RKO (cell line): ENCODE measurements at places on chromosomes 11 and 22.
A peak's percentile ranks its signal among the peaks of the same experiment; 100 is the strongest.

DNA sequence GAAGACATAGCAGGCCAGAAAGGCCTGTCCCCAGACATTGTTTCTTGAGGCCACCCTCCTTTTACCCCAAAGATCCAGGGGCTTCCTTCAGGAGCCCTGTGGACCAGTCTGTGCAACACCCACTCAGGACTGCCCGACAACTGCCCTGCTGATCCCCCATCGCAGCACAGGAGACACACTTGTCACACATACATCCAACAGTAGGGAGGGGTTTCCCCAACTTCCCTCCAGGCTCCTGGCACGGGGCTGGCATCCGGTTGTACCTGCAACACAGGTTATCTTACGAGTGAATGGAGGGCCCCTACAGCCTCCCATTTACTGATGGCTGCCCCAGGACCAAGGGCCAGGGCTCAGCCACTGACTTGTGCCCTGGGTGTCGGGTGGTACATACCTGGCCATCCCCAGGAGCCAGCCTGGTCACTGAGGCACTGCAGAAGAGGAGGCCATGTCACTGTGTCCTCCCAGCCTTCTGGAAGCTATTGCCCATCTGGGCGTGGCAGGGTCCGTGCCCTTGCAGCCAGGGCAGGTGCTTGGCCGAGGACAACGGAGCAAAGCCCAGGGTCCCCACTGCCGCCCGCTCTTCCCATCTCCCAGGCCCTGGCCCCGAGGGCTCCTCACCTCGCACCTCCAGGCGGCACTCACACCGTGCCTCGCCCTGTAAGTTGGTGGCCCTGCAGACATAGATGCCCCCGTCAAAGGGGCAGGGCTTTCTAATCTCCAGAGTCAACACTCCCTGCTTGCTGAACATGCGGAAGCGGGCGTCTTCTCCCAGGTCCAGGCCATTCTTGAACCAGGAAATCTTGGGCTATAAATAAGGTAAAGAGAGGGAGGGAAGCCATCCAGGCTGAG, 20.8 kb downstream of the MYBPC3 start:
- no peak for DNase-seq

DNA sequence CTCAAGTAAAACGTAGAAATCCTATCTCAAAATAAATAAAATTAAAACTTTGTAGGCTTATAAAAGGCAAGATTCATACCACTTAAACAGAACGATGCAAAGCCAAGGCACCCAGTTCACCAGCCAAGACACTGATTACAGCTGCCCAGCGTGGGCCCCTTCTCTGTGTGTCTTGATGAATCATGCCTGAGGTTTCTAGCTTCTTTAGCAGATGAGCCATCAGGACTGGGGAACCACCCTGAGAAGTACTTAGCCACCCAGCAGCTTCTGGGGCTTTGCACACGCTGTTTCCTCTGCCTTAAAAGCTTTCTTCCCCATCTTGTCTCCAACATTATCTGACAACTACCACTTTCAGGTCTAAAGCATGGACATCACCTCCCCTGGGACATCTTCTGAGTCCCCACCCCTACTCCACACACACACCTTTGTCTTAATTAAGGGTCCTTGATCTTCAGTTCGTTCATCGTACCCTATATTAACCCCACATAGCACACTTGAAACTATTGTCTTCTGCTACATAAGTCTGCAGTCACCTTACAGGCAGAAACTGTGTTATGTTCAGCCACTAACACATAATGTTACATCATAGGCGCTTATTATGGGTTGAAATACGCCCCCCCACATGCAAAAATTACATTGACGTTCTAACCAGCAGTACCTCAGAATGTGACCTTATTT, 8.7 kb upstream of the LAYN start:
- peak; percentile 79 for DNase-seq

- DNase-seq = peak; percentile 20
Measured at GRCh38 chr11:23554002-23554401, 693.7 kb upstream of the CCDC179 start.

- no peak for DNase-seq
Measured at GRCh38 chr11:109547356-109548027, 125.5 kb downstream of the C11orf87 start.

DNA sequence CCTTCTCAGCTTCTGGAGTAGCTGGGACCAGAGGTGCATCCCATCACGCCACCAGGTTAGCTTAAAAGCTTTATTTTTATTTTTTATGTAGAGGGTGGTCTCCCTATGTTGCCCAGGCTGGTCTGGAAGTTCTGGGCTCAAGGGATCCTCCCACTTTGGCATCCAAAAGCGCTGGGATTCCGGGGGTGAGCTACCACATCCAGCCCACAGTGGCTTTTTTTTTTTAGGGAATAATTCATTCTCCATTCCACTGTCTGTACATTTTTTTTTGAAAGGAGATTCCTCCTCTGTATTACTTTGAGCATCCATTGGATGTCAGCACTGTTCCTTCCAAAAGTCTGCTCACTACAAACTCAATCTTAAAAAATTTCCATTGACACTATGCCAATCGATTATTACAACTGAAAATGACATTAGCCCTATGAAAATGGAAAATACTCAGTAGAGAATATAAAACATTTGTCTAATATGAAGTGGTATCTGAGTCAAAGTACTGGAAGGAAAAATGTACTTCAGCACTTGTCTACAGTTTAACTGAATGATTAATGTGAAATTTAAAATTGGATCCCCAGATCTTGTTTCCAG, 1.3 kb upstream of the LPXN start:
- peak; percentile 79 for DNase-seq
